ENCODE measurements at places on chromosomes 3 and 15.

- no peak for DNase-seq
Observed at GRCh38 chr3:82079335-82079890, 318.0 kb upstream of the GBE1 start.

- DNase-seq, result no peak
Observed at GRCh38 chr3:169150343-169150742, 513.2 kb downstream of the MECOM start.

DNA sequence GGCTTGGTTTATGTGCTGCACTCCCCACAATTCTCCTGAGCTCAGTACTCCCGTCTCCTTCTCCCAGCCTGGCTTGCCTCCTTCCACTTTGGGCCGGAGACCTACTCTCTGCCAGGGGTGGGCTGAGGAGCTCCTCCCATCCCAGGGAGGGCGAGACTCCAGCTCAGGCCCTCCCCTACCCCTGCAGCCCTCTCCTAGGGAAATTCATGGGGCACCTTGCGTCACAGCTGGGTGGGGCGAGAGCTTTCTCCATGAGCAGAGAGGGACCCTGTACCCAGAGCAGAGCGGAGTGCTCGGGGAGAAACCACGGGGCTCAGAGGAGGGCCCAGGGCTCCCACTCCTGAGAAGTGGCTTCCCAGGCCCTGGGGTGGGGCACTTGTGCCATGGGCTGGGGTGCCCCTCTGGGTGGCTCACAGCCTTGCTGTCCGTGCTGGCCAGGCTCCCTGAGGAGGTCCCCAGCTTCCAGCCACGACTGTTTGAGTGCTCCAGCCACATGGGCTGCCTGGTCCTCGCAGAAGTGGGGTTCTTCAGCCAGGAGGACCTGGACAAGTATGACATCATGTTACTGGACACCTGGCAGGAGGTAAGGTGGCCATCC lies 13.3 kb downstream of the VILL start:
- DNase-seq, result no peak

- no peak for DNase-seq
Observed at GRCh38 chr3:150874666-150875219, 30.5 kb downstream of the MINDY4B start.

DNA sequence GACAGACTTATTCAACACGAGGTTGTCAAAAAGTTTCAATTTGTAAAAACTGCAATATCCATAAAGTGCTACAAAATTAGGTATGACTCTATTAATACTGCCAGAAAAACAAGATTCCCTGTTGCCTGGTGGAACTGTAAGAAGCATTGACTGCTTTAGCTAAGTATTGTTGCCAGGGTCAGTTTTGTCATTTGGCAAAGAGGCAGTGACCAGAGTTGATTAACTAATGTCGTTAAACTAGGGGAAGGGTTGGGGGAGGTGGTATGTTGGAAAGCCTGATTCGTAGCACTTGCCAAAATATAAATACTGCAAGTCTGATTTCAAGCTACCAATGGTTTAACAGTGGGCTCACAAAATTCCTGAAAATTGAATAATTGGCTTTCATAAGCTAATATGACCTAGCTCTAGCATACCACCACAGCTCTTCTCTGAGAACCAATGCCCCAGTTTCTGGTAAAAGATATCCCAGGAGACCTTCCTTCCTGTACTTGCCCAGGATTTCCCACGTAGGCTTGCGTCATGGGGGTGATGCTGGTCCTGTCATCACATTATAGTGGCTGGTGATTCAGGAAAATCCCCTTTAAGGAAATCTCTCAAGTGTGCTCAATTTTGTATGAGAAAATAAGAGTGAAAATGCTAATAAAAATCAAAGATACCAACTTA lies 266.4 kb upstream of the TBC1D5 start:
- DNase-seq, result no peak

DNA sequence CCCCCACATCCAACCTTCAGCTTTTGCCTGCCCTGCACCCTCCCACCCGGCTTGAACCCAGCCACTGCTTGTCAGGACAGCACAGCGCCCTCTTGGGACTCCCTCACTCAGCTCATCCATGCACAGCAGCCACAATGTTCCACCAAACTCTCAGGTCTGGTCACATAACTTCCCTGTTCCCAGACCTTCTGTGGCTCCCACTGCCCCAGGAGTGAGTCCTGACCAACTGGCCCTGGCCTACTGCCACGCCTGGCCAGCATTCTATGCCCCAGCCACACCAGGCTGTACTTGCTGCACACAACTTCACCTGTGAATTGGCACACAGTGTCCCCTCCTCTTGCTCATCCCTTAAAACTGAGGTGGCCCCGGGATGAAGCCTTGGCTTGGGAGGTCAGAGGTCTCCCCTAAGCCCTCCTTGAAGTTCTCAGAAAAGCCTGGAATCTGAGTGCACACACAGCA lies 21.0 kb downstream of the PLXNB1 start:
- no peak for DNase-seq

GRCh38 chr3:169662132-169662842 lies 1.2 kb downstream of the MECOM start:
- no peak for DNase-seq
